CD4-positive, alpha-beta T cell (primary cell): ENCODE measurements at places on chromosomes 2 and 18. TPM values are rescaled to one million over a fixed set of nuclear protein-coding genes. Genes with fewer than 3 reads are reported as not detected.

DNA sequence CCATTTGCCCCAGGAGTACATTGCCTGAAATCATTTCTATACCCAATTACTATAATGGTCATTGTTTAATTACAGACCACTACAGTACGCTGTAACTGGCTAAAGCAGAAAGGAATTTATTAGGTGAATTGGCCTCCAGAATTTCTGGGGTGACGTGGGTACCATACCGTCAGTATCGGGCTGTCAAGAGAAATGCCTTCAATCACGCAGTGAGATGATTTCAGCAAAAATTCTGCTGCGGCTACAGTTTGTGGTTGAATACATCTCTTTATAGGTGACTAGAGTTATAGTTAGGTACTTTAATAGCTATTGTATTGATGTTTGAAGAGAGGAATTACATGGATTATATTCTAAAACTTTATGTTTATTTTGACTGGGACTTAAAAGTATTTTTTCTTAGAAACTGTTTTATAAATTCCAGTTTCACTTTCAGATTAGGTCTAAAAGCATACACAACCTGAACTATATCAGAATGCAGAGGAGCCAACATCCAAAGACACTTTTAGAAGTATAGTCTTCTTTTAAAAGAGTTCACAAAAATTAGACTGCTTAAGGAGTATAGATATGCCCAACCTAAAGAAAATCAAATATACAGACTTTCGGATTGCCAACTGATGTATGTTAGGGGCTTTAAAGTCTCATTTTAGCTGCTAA, 128.4 kb downstream of the TTC27 start:
- DNase-seq: peak; percentile 16
- no peak overlapping the region for H3K27ac ChIP-seq
- H3K36me3 ChIP-seq: peaks cover 30% of the 10 kb centered on the region
- no peaks in the 10 kb centered on the region for H3K27me3 ChIP-seq
- peak overlapping the region; percentile 32 for H3K4me3 ChIP-seq

- H3K27me3 ChIP-seq: no peaks in the 10 kb centered on the region
- H3K4me1 ChIP-seq: peaks cover 18% of the 10 kb centered on the region
- H3K27ac ChIP-seq: no peak overlapping the region
- H3K36me3 ChIP-seq: no peaks in the 10 kb centered on the region
- no peak for DNase-seq
- H3K4me3 ChIP-seq: no peak overlapping the region
Measured at GRCh38 chr2:157479081-157480027, 35.5 kb upstream of the CYTIP start.

GRCh38 chr2:239227661-239228371, 173.0 kb downstream of the HDAC4 start:
- no peak overlapping the region for H3K4me3 ChIP-seq
- H3K4me1 ChIP-seq: peaks cover 74% of the 10 kb centered on the region
- peaks cover 4% of the 10 kb centered on the region for H3K36me3 ChIP-seq
- H3K27me3 ChIP-seq: no peaks in the 10 kb centered on the region
- no peak for DNase-seq
- no peak overlapping the region for H3K27ac ChIP-seq

DNA sequence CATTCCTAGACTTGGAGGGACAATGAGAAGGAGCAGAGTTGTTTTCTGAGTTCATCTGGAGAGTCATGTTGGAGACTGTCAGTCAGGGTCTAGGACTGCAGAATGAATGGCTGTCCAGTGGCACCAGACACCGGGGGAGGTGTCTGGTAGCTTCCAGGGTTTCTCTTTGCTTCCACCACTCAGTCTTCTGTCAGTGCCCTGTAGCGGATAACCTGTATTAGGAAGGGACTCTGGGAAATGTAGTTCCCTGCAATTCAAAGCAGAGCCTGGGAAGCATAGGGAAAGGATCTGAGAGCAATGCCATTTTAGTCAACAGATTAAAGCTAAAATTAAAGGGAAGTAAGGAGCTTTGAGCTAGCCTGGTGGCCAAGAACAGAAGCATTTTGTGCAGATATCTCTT, 257.9 kb downstream of the THSD7B start:
- H3K4me3 ChIP-seq: no peak overlapping the region
- no peaks in the 10 kb centered on the region for H3K27me3 ChIP-seq
- H3K36me3 ChIP-seq: no peaks in the 10 kb centered on the region
- no peaks in the 10 kb centered on the region for H3K4me1 ChIP-seq

Gene GCG
- not detected for total RNA-seq

Gene WNT10A
- 6.6 TPM for total RNA-seq

Gene PTPRN
- not detected for total RNA-seq
